GM12864 (cell line): ENCODE measurements at places on chromosomes 13 and 19.

GRCh38 chr19:53193535-53194222 lies 521 bp upstream of the ZNF665 start:
- DNase-seq = no peak

DNA sequence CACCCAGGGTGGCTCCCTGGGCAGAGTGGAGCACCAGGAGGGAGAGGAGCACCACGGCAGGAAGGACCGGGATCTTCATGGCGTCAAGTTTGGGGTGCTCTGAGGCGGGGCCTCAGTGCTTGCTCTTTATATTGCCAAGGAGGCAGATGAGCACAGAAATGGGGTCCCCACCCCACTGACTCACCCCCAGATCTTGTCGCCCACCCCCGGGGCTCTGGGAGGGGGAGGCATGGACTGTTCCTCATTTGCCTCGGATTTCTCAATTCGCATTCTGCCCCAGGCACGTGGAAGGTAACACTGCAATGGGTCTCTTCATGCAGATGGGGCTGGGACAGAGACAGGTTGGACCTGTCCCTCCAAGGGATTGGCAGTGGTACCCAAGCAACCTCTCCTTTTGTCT lies at the start of gene KRTDAP:
TSS of gene KRTDAP (minus strand) at position 101 of the 400 bp plus-strand sequence. CDS start at position 79, 22 bp downstream.
- no peak for DNase-seq

DNA sequence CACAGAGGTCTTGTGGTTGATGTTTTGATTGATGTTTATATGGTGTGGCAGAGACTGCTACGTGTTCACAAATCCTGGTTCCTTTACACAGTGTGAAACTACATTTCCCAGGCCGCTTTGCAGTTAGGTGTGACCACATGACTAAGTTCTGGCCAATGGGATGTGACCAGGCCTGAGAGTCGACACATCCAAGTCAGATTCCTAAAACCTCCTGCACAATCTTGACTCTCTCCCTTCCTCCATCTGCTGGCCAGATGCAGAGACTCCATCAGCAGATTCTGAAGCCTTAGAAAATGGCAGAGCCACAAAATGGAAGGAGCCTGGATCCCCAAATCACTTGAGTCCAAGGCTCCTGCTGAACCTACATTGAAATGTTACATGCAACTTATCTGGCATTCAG lies 12.6 kb downstream of the CD37 start:
- no peak for DNase-seq

DNA sequence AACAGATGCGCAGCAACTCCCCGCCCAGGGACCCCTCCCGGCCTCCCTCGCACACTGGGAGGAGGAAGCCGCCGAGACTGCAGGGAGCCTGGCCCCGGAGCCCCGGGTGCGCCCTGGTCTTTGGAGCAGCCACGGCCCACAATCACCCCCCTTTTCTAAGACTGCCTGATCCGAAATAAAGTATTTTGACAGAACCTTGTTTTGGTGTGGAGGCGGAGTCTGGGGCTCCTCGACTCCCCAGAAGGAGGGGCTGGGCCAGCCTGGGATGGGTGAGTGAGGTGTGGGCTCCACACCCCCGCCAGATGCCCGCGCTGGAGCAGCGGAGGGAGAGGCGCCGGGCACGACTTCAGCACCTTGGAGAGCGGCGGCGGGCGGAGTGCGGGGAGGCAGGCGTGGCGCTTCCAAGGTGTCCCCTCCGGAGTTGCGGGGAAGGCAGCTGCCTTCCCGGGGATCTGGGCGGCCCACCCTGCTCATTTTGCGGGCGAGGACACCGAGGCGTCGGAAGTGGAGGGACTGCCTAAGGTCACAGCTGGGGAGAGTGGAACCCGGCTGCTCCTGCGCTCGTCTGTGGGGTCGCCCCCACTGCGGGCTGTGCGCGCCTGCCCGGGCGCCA lies 9.4 kb downstream of the SIRT6 start:
- no peak for DNase-seq

- DNase-seq = no peak
These were observed 13.0 kb downstream of the TRIP10 start for GRCh38 chr19:6752256-6753177.

DNA sequence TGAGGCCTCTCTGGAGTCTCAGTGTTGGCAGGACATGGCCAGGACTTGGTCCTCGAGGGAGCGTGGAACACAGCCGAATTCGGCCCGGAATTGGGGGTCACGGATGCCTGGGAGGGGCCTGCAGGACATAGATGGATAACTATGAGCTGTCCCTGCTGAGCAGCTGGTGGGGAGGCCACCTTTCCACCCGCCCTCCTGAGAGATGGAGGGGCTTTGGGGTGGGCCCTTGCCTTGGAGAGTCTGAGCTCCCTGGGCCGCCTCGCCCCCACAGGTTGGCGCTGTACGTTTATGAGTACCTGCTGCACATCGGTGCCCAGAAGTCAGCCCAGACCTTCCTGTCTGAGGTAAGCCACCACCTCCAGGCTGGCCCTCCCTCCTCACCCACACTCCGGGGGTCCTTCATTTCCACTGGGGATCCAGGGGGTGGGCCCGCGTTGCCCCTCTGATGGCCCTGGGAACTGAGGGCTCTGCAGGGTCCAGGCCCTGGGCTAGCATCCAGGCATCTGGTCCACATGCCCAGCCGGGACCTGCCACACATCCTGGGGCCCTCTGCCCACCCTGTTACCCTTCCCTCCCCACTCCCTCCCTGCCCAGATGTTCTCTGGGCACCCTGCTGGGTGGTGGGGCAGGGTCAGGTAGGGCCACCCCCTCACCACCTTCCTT lies 8.0 kb downstream of the SSBP4 start:
- DNase-seq = no peak

DNA sequence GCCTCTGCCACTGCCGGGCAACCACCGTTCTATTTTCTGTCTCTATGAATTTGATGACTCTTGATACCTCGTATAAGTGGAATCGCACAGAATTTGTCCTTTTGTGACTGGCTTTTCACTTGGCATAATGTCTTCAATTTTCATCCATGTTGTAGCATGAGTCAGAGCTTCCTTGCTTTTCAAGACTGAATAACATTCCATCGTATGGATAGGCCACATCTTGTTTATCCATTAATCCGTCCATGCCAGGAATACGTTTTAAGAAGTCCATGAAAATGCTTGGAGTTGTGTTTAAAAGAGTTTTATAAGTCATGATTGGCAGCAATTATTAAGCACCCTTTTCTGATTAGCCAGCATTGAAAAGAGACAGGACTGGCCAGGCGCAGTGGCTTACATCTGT lies 53.6 kb upstream of the CLDN10 start:
- no peak for DNase-seq

DNA sequence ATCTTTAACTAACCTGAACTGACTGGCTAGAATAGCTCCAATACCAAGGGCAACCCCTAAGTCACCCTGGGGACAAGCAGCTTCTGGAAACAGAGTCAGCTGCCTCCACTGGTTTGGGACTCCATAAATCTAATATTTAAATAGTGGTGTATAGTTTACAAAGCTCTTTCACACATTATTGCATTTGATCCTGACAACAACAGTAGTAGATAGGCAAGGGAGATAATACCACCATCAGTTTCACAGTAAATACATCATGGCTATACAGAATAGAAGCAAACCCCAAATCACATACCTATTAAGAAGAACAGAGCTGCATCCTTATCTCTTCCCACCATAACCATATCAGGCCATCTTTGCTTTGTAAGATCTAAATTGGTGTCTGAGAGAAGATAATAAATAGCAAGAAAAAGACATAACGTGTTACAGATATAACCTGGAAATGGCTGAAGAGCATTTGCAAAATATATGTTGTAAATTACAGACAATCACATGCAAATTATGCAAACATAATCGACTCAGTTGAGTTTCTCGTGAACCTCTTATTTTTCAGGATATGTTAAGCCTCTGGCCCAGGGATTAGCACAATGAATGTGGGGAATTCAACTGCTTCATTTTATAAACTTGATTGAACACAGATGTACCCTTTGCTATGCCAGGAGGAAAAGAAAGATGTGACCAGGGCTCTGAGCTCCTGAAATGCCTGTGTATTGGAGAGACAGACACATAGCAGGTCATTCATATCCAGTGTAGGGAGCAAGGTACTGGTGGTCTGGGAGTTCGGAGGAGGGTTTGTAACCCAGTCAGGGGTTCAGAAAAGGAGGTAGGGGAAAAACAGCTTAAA lies 142.5 kb downstream of the SLC7A1 start:
- no peak for DNase-seq

- DNase-seq = no peak
These were observed 17.3 kb upstream of the OVOL3 start for GRCh38 chr19:36093687-36094086.

DNA sequence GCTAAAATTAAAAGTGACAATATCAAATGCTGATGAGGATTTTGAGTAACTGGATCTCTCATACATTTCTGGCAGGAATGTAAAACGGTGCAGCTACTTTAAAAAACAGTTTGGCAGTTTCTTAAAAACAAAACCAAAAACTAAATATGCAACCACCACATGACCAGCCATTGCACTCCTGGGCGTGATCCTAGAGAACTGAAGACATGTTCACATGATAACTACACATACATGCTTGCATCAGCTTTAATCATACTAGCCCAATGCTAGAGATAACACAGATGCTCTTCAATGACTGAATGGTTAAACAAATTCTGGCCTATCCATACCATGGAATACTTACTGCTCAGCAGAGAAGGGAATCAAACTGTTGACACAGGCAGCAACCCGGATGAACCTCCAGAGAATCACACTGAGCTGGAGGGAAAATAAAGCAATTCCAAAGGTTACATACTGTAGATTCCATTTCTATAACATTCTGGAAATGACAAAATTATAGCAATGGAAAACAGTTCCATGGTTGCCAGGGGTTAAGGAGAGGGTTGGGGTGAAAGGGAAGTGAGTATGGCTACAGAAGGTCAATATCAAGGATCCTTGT lies 25.5 kb upstream of the NAXD start:
- DNase-seq = no peak

- no peak for DNase-seq
These were observed 65.8 kb upstream of the UQCRFS1 start for GRCh38 chr19:29278716-29279115.

DNA sequence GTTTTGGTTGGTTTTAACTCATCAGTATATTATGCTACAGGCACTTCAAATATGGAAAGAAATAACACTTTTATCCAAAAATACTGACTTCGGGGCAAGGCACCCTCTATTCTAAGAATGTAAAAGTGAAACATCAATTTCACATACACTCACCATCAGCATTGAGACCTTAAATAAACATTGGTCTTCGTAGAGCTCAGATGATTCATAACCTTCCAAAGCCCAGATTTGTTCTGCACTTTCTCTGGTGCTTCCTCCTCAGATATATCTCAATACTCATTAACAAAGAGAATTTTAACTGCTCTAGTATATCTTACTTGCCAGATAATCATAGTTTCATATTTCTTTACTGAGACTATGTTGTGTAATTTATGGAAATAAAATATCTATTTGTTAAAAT lies 794.3 kb downstream of the LIG4 start:
- no peak for DNase-seq

GRCh38 chr13:47332149-47332548 lies 435.3 kb upstream of the HTR2A start:
- DNase-seq = no peak

DNA sequence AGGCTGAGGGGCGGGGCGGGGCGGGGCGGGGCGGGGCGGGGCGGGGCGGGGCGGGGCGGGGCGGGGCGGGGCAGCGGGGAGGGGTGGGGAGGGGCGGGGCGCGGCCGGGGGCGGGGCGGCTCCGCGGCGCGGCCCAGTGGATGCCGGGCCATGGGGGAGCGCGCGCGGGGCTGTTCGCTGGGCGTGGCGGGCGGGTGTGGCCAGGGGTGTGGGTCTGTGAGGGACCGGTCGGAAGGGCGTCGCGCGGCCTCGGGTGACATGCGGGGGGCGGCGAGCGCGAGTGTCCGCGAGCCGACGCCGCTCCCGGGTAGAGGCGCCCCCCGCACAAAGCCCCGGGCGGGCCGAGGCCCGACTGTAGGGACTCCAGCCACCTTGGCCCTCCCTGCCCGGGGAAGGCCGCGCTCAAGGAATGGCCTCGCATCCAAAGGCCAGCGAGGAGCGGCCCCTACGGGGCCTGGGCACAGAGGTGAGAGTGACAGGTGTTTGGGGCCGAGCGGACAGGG lies at the start of gene ZFP28:
TSS of gene ZFP28 (plus strand) at position 188 of the 503 bp plus-strand sequence. CDS start at position 259, 71 bp downstream.
- DNase-seq = no peak

DNA sequence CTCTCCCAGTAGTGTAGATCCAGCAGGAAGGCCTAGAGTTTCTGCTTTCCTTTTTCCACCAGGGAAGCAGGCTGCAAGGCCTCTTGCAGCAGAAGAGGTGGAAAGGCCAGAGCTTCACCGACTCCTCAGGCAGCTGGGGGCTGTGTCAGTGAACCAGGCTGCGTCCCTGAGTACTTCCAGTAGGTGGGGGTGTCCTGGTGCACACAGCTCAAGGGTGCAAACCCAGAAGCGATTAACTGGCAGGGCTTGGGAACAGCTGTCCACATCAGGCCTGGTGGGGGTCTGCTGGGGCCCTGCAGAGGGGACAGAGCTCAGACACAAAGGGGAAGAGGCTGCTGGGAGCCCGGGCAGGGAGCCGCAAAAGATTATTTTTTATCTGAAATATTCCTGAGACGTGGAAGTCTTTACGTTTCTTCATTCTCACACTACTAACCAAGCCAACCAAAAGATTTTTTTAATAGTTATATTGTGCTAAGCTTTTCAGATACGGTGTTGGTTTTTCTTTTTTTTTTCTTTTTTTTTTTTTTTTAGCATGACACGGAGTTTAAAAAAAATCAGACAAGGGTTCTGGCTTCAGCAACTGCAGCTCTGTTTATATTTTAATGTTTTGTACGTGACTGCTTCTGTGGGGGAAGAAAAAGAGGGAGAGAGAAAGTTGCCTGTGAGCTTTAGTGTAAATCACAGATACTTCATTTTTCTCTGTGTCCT lies 11.0 kb downstream of the TSHZ3 start:
- no peak for DNase-seq

GRCh38 chr13:34258646-34259386 lies 440.9 kb downstream of the RFC3 start:
- DNase-seq = no peak

GRCh38 chr19:8196271-8196927 lies 12.8 kb upstream of the CERS4 start:
- no peak for DNase-seq

DNA sequence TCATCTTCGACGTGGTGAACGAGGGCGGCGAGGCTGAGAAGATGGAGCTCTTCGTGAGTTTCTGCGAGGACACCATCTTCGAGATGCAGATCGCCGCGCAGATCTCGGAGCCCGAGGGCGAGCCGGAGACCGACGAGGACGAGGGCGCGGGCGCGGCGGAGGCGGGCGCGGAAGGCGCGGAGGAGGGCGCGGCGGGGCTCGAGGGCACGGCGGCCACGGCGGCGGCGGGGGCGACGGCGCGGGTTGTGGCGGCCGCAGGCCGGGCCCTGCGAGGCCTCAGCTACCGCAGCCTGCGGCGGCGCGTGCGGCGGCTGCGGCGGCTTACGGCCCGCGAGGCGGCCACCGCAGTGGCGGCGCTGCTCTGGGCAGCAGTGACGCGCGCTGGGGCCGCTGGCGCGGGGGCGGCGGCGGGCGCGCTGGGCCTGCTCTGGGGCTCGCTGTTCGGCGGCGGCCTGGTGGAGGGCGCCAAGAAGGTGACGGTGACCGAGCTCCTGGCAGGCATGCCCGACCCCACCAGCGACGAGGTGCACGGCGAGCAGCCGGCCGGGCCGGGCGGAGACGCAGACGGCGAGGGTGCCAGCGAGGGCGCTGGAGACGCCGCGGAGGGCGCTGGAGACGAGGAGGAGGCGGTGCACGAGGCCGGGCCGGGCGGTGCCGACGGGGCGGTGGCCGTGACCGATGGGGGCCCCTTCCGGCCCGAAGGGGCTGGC lies 52.6 kb downstream of the MAP4K1 start:
- DNase-seq = no peak

GRCh38 chr19:33124207-33125098 lies 7.5 kb upstream of the WDR88 start:
- DNase-seq = no peak

- DNase-seq = no peak
These were observed 324.0 kb downstream of the FOXO1 start for GRCh38 chr13:40342461-40342860.

GRCh38 chr13:74073274-74073673 lies 60.9 kb downstream of the KLF12 start:
- DNase-seq = no peak
